ENCODE measurements at places on chromosomes 16 and 17. TPM values are rescaled to one million over a fixed set of nuclear protein-coding genes. Genes with fewer than 3 reads are reported as not detected.
A peak's percentile ranks its signal among the peaks of the same experiment; 100 is the strongest.

The ABCC11 gene
- total RNA-seq, result 0.54 TPM

GRCh38 chr16:79788949-79789348, 188.4 kb upstream of the MAF start:
- no peak for DNase-seq
- no peaks in the 10 kb centered on the region for H3K36me3 ChIP-seq
- H3K4me3 ChIP-seq, result no peak overlapping the region
- no peaks in the 10 kb centered on the region for H3K27me3 ChIP-seq
- no peaks in the 10 kb centered on the region for H3K4me1 ChIP-seq
- H3K27ac ChIP-seq, result no peak overlapping the region

GRCh38 chr17:34436607-34437006, 73.6 kb upstream of the CCL1 start:
- H3K27ac ChIP-seq, result no peak overlapping the region
- DNase-seq, result peak; percentile 4
- H3K4me1 ChIP-seq, result no peaks in the 10 kb centered on the region
- peaks cover 7% of the 10 kb centered on the region for H3K27me3 ChIP-seq
- H3K36me3 ChIP-seq, result no peaks in the 10 kb centered on the region

DNA sequence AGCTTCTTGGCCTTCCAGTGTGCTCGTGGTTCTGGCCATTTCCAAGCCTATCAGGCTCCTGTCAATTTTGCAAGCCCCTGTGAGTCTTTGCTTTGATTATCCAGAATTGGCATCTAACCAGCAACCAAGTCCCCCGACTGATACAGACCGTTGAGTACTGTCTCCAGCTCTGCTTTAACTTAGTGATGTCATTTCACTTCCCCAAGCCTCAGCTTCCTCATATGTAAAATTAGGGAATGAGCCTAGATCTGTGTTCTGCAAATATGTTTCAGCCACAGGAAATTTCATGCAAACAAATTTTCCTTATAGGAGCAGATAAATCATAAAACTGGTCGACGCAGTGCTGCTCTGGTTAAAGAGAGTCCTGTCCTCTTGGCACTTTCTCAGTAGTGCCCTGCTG, 60.1 kb upstream of the WSB1 start:
- H3K4me3 ChIP-seq, result no peak overlapping the region
- H3K4me1 ChIP-seq, result peaks cover 3% of the 10 kb centered on the region
- no peak overlapping the region for H3K27ac ChIP-seq
- H3K27me3 ChIP-seq, result no peaks in the 10 kb centered on the region
- DNase-seq, result no peak
- no peaks in the 10 kb centered on the region for H3K36me3 ChIP-seq

GRCh38 chr17:73776351-73777130, 132.3 kb upstream of the SDK2 start:
- H3K27me3 ChIP-seq, result no peaks in the 10 kb centered on the region
- H3K4me3 ChIP-seq, result no peak overlapping the region
- no peak for DNase-seq
- no peaks in the 10 kb centered on the region for H3K4me1 ChIP-seq

DNA sequence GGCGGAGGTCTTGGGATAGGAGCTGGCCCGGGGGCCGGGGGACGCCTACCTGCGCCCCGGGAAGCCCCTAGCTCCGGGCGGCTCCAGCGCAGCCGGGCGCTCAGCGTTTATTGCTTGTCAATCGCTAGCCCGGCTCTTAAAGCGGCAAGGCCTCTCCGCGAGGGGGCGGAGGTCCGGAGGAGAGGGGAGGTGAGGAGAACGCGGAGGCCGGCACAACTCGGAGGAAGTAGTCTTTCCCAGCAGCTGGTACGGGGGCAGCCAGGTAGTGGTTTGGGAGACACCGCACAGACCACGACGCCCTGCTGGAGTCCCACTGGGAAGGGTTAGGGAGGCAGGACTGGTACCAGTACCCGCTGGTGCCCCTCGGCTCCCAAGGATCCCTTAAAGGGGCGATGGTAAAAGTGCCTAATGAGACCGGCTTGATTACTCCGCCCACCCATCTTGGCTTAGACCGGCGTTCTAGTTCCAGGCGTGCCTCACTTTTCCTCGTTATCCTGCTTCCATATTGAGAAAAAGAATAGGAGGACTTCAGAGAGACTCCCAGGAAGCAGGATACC, at the start of gene MPP2:
MPP2 (minus strand) TSS at position 112 of the 557 bp plus-strand sequence. CDS start 3,076 bp downstream, outside the sequence.
- H3K36me3 ChIP-seq, result no peaks in the 10 kb centered on the region
- H3K27me3 ChIP-seq, result peaks cover 11% of the 10 kb centered on the region
- peaks cover 12% of the 10 kb centered on the region for H3K4me1 ChIP-seq

All from activated CD8-positive, alpha-beta T cell treated with anti-CD3 and anti-CD28 coated beads for 36 hours (primary cell).